ENCODE measurements at places on chromosomes 2 and 18.

DNA sequence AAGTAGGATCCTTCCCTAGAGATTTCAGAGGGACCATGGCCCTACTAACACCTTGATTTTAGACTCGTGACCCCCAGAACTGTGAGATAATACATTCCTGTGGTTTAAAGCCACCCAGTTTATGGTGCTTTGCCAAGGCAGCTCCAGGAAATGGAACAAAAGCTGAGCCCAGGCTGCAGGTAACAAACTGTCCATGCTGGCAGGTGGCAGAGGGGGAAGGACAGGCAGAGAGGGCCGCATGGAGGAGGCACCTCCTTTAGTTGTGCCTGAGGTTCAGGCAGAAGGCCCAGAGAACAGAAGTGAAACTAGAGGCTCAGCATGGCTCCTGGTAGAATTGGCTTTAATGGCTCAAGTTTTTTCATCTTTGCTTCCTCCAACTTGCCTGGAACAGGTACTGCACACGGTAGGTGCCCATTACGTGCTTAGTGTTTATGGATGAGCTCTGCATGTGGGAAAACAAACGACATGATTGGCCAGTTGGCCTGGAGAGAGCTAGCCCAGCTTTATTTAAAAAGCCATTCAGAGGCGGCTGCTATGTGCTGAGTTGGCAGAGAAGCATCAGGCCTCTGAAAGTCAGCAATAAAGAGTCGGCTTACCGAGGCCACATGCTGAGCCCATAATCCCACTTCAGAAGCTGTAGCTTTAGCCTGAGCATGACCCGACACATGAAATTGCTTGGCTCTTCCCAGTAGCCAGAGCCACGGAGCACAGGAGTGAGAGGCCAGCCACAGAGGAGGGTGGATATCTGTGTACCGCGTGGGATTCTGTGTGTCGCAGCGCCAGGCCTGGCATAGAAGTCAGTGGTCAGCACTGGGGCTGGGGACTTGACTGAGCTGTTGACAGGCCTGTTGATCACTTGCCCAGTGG is 36.5 kb downstream of the HS1BP3 start:
- peak; percentile 58 for DNase-seq

DNA sequence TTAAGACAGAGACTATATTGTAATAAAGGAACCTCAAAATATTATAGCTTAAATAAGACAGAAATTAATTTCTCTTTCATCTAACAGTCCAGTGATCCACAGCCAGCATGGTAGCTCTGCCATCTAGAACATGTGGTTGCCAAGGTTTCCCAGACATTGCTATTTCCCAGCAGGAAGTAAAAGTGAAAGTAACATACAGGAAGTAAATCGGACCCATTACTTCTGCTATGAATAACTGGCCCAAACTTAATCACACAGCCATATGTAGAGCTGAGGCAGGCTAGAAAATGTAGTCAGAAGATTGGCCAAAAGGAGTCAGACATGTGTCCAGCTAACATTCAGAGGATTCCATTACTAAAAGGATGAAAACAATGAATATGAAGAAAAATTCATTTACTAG is 71.0 kb downstream of the NOL4 start:
- DNase-seq: no peak

DNA sequence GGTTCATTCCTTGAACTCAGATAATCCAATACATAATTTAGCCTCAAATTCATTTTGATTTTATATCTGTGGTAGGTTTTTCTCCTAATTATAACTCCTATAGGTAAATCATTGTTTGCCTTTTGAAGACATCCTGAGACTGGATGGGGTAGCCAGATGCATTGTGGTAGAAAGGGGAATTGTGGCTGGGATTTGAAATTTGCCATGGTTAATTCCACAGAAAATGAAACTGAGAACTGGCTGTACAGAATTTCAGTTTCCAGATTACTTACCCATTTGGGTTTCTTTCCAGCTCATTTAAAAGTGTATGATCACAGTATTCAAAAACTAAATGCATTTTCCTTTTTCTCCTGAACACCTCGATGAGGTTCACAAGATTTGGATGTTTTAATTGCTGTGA is 18.2 kb downstream of the CDKL4 start:
- no peak for DNase-seq

- DNase-seq: no peak
Observed at GRCh38 chr18:30903566-30903965, 139.0 kb downstream of the DSC3 start.

DNA sequence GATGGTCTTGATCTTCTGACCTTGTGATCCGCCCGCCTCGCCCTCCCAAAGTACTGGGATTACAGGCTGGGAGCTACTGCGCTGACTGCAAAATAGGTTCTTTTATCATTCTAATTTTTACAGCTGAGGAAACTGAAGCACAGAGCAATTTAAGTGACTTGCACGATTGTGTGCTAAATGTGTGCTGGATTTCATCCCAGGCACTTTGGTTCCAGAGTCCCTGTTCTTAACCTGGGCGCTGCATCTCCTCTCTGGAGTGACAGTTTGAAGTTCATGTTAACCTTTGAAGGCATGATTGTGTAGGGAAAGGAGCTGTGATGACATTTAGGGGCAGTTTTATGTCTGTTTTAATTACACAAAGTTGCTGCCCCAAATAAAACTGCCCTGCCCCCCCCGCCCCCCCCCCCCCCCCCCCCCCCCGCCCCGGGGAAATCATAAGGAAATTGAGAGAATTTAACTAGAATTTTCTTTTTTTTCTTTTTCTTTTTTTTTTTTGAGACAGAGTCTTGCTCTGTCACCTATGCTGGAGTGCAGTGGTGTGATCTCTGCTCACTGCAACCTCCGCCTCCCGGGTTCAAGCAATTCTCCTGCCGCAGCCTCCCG is 5.6 kb downstream of the ACSL3 start:
- DNase-seq: no peak

- DNase-seq: no peak
Observed at GRCh38 chr2:195520671-195521155, 136.3 kb upstream of the SLC39A10 start.

- no peak for DNase-seq
Observed at GRCh38 chr2:118853129-118853640, 5.7 kb upstream of the EN1 start.

DNA sequence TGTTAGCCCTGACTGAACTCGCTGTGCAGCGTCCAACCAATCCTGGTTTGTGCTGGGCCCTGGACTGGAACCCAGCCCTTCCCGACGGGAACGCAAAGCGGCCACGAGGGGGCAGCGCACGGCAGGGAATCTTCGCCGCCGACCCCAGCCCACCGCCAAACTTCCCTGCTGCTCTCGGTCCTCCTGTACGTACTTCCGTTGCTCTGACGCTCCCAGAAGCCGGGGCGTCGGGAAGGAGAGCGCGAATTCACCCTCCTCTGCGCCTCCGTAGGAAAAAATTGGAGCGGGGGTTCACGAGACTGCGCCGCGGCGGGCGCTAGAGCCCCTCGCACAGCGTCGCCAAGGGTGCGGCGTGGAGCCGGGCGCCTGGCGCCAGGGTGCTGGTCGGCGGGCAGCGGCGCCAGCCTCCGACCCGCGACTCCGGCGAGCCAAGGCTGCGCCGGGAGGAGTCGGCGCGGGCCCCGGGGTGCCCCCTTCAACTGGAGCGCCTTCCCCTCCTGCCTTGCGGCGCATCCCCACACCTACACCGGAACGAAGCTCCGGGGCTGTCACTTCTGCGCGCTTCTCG is 873 bp upstream of the SH3RF3 start:
- peak; percentile 91 for DNase-seq

- no peak for DNase-seq
Observed at GRCh38 chr18:23108496-23108895, 26.8 kb upstream of the CABLES1 start.

DNA sequence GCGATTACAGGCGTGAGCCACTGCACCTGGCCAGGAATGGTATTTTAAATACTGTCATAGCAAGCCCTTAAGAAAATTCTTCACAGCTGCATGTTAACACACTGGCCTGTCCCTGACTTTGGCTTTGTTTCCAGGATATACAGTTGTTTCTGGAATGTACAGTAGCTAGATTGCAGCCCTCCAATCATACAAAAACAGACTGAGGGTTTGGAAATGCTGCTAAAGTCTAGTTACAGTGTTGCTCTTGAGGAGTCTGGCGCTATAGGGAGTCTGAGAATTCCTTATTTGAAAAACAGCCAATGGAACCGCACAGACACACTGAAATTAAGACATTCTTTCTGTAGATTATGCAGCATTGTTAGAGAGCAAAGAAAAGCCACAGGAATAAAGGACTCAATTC is 37.7 kb downstream of the STON1 start:
- DNase-seq: no peak

GRCh38 chr2:53575721-53576124 is 191.9 kb upstream of the CHAC2 start:
- no peak for DNase-seq

- DNase-seq: no peak
Observed at GRCh38 chr2:122029945-122030344, 274.5 kb downstream of the TSN start.

GRCh38 chr2:177078416-177078815 is 134.2 kb upstream of the HNRNPA3 start:
- no peak for DNase-seq

DNA sequence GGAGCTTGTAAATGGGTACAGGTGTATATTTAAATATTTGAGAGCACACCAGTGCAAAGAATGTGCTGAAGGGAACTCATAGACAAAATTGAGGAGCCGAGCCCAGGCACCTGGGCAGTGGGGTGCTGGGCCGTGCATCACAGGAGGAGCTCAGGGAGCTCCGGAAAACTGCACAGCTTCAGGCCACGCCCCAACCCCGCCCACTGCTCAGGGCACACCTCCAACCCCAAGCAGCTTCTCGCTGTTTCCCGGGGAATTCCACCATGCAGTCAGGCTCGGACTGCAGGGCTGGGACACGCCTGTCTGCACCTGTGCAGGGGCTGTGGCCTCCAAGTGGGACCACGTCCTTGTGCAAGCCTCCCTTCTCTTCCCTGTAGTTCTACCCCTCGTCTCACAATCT is 243.0 kb downstream of the HDAC4 start:
- DNase-seq: peak; percentile 76

DNA sequence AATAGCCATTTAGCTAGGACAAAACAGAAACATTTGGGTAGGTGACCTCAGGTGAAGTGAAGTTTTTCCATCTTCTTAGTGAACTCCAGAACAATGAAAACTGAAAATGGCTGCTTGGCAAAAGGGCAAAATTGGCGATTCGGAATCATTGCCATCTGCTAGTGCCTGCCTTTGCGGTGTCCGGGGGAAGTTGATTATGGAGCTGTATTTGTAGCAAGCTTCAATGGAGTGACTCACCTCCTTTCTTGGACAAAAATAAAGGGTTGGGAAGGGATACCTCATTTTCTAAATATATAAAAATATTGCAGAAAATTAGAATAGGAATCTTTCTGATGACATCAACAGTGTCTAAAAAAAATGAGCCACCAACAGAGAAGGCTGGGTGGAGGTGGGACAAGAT is 460.5 kb downstream of the TGIF1 start:
- no peak for DNase-seq

- DNase-seq: no peak
Observed at GRCh38 chr2:84782717-84783442, 98.0 kb downstream of the TRABD2A start.

DNA sequence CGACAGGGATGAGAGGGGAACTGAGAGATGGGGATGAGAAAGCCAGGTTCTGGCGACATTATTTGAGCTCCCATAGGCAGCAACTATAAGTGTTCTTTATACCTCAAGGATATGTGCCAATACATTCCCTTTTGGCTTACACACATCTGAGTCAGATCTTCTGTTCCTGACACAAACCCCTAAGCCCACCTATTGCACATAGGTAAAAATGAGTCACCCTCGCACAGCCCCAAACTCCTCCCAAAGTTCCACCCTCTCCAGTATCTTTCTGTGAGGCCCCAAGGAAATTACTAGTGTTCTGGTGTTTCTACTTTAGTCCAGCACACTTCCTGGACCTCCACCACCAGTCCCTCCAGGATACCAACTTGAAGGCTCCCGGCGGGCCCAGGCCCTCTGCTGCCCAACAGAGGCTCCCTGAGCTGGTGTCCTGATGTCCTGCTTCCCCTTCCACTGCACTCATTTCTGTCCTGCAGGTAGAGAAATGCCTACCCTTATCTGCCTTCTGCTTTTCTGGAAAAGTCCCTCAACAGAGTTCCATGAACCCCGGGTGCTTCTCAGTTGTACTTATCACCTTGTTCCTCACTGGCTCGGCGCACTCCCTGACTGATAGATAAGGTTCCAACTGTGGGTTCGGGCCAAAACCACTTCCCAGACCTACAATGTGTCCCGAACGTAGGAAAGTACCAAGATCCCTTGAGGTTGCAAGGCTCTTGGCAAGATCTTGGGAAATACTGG is 125.5 kb downstream of the EN1 start:
- no peak for DNase-seq

- no peak for DNase-seq
Observed at GRCh38 chr2:12847694-12848575, 131.2 kb downstream of the TRIB2 start.

GRCh38 chr2:37858725-37859267 is 66.3 kb upstream of the RMDN2 start:
- DNase-seq: no peak

DNA sequence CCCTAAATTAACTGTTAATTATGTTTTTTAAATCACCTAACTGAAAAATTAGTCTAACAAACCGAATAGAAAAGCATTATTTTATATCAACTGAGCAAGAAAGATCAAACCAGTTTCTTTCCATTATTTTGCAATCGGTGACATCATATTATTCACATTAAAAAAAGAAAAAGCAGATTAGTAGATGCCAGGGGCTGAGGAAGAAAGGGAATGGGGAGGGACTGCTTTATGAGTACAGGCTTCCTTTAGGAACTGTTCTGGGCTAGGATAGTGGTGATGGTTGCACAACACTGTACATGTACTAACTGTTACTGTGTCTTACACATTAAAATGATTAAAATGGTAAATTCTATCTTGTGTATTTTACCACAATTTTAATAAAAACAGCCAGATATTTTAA is 59.3 kb downstream of the COBLL1 start:
- no peak for DNase-seq

DNA sequence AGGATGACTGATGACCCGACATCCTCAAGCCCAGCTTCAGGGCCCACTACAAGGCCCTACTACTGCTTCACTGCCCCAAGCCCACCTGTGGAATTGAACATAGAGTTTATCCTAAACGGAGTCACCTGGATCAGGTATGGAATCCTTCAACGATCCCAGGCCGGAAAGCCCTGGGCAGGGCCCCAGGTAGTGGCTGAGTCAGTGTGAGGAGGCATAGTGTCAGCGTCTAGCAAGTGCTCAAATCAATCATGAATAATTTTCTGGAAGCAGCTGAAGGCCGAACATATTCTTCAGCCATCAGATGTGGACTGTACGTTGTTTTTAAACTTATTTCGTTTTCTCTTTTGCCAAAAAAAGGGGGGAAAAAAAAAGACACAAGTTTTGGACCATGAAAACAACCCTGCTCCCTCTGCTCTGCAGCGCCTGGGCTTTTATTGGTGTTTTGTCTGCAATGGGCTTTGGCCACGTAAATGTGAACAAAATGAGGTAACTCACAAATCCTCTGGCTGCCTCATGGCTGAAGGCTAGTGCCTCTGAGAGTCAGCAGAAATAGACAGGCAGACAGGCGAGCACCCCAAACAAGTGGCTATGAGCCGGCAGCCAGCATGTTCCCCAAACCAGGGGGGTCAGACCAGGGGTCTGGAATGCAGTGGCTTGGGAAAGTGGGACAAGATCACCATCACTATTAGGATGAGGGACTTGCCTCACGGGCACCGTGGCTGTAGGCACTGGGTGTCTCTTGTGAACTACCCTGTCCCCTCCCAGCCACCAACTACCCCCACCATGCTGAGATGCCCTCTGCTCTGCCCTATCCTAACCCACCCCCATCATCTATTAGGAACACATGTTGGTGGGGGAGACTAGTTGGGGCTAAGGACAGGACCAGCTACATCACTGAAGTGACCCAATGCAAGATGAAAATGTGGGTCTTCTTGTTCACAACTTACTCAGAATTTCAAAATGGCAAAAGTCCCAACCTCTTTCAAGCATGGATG is 51.4 kb downstream of the TTC32 start:
- peak; percentile 5 for DNase-seq

Measured in H9 (cell line).